Activated CD8-positive, alpha-beta memory T cell treated with anti-CD3 and anti-CD28 coated beads for 1 hour (primary cell): ENCODE measurements at places on chromosomes 4 and X.
A peak's percentile ranks its signal among the peaks of the same experiment; 100 is the strongest.

DNA sequence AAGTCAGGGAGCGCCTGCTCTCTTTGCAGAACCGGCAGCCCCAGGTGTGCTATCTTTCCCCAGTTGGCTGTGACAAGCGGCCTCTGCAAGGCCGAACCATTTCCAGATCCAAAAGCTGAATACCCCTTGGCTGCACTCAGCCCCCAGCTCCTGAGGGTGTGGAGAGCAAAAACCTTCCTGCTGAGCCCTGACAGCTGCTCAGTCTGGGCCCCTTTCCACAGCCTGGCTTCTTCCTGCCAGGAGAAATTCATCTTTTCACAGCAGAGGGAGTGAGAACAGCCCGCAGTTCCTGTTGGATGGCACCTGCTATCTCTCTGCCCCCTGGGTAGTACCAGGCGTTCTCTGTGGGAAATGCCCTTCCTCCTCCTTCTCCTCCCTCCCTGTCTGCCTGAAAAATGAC, 78.4 kb downstream of the DRD5 start:
- no peak for DNase-seq

- no peak for DNase-seq
These were observed 38.3 kb downstream of the SHROOM2 start for GRCh38 chrX:9824554-9824953.

DNA sequence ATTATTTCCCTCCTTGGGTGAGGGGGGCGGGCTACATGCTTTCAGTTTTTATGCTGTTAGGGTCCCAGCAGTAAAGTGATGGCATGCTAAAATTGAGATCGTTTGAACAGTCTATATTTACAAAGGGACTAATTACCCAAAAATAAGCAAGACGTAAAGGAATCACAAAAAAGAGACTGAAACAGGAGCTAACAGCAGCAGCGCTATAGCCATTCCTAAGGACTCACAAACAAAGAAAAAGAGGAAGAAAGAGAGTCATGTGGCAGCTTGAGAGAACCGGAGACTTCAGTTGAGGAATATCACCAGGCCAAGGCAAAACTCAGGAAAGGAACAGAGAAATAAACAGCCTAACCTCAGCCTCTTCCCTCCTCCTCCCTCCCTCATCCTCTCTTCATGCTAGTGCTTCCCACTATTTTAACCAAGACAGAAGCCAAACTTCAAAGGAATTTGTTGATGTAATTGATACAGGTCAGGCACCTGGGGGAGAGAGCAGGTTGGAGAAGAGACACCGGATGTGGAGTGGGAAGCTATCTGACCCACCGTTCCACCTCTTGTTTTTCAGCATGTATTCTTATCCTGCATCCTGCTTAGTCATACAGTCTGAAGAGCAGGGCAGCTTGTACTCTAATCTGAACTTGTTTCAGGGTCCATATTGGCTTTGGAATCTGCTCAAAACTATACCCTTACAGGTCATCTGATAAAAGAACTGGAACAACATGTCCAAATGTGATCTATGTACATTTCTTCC, 383.7 kb downstream of the NAF1 start:
- DNase-seq: no peak

DNA sequence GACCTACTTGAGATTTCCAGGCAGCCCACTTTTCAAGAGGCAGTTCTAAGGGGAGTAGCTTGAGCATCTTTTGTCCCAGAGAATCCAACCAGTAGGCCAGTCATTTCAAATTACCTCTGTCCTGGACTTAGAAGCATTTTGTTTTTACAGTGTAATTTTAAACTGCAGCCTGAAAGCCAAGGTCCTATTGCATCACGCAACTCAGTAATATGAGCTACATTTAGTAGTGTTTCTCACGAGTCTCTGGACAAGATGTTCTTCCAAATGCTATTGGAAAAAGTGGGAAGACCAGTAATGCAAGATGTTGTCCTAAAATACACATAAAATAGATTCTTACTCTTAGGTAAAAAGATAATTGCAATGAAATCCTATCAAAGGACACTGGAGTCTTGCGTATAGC, 182.5 kb upstream of the ARX start:
- no peak for DNase-seq

DNA sequence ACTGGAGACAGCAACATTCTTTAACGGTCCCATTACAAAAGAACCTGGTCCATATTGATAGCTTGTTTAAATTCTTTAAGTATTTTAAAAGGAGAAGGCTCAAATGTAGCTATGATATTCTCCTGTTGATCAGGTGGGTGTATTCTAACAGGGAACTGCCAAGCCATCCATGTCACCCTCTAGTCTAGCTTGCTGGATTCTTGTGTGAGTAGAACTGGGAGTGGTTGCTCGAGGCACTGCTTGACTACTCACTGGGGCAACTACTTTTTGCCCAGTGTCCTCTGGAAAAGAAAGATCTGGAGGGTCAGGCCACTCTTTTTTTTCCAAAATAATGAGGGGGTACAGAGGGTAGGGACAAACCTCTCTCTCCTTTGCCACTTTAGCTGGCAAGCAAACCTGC, 155.1 kb downstream of the ZNF518B start:
- no peak for DNase-seq

- no peak for DNase-seq
These were observed 30.6 kb upstream of the SCML1 start for GRCh38 chrX:17706676-17707075.

DNA sequence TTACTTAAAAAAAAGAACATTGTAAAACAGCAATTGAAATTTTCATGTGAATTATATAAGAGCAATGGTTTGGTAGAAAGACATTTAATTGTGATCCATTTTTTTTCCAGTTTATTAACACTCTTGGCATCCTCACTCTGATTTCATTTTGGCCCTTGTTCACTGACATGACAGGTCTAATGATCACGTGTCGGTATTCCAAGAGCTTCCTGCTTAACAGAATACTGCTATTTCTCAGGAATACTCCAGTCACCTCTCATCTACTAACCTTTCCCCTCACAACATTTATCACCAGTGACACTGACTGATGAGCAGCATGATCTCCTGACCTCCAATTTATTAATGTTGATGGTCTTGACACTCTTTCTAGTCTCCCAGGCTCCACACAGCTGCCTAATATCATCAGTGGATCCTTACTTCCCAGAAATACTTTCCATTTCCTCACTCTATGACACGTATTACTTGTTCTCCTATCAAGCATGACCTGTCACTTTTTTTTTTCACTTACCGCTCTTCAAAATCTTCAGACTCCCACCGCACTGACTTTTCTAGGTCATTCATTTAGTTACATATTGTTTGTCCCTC, 847.8 kb upstream of the SLIT2 start:
- no peak for DNase-seq

DNA sequence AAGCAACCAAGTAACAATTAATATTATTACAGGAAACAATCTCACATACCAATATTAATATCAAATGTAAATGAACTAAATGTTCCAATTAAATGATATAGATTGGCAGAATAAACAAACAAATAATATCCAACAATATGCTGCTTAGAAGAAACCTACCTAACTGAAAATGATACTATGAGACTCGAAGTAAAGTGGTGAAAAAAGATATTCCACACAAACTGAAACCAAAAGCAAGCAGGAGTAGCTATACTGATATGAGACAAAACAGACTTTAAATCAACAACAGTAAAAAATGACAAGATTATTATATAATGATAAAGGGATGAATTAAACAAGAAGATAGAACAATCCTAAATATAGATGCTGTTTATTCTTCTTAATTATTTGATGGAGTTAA, 140.1 kb downstream of the SPANXN4 start:
- no peak for DNase-seq

- DNase-seq: no peak
These were observed 27.2 kb upstream of the SLC25A4 start for GRCh38 chr4:185115827-185116232.

DNA sequence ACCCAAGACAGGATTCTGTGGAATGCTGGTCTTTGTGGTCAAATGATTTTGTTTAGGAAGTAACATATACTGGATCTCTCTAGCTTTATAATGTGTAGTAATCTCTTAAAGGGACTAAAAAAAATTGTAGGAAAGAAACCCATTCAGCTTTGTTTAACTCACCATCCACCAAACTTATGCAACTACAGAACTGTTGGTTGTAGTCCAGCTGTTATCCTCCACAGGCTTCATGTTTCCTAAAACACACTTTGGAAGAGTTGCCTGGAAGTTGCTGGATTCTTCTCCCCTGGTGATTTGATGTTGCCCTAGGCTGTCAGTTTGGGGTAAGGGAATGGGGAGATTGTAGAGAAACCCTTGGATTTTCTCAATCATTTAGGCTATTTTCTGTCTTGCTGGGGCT, 89.3 kb downstream of the RLIM start:
- DNase-seq: no peak

- no peak for DNase-seq
These were observed 960.8 kb upstream of the PRKX start for GRCh38 chrX:4674028-4674782.

DNA sequence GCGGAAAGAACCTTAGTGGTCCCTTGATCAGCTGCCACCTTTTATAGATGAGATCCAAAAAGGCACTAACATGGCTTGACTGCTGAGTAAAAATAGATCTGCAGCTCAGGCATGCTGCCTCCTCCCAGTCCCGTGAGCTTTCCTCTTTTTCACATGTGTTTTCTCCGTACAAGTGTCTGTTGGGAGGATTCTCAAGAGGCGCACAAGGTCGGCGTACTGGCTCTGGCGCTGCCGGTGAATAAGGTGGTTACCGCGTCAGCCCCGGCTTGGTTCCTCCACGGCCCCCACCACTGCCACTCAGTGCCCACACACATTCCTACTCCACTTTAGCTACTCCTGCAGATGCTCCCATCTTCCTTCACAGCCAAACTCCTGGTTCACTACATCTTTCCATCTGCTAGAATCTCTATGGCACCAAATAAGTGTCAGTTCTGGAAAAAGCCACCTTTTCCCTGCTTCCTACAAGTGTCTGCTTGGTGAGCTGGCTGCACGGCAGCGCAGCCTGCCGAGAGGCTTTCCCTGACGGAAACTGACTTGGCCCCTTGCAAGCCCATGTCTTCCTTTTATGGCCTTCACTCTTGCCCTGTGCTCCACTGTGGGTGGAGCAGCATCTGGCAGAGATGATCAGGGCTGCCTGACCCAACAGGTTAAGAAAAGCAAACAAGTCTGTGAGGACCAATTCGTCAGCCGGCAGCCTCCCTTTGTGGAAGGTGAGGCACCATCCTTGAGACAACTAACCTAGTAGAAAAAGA, 99.8 kb downstream of the KLHL8 start:
- no peak for DNase-seq

- DNase-seq: no peak
These were observed 195.7 kb downstream of the ARHGAP10 start for GRCh38 chr4:147927377-147928137.

DNA sequence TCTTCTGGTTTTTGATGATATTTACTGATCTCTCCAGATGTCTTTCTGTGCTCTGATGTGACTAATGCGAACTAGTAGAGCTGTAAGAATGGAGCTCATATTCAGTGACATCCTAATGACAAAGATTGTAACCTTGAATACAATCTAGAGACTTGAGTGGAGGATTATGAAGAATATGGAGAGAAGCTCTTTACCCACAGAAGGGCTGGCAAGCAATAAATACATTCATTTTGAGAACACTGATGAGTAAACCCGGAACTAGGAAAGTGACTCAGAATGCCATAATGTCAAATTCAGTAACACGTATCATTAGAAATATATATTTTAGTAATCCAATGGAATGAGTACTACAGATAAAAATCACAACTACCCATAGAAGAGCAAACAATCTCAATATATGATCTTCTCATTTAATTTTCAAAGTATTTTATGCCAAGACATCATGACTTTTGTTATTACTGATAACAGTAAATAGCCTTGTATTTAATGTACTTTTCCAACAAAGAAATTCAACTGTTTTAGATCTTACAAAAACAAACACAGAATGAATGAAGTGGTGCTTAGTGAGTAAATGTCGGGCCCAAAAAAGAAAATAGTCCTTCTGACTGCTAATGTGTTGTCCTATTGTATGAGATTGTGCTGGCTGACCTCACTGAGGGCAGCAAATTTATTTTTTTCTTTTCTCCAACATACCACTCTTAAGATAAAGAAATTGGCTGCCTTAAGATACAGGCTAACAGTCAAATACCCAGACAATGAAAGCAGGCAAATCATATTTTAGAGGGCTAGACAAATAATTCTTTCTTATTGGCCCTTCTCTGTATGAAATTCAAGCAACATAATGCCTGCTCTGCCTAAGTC, 49.2 kb upstream of the HDAC8 start:
- no peak for DNase-seq

- DNase-seq: no peak
These were observed 237.7 kb downstream of the GALNTL6 start for GRCh38 chr4:172050911-172051310.

- no peak for DNase-seq
These were observed 7.4 kb upstream of the SMS start for GRCh38 chrX:21933077-21933476.

GRCh38 chr4:176307666-176307930, 12.2 kb upstream of the SPCS3 start:
- DNase-seq: no peak

- no peak for DNase-seq
These were observed 151.8 kb downstream of the CCNG2 start for GRCh38 chr4:77308843-77309242.

GRCh38 chr4:135269125-135269890, 1067.7 kb upstream of the PABPC4L start:
- DNase-seq: no peak

DNA sequence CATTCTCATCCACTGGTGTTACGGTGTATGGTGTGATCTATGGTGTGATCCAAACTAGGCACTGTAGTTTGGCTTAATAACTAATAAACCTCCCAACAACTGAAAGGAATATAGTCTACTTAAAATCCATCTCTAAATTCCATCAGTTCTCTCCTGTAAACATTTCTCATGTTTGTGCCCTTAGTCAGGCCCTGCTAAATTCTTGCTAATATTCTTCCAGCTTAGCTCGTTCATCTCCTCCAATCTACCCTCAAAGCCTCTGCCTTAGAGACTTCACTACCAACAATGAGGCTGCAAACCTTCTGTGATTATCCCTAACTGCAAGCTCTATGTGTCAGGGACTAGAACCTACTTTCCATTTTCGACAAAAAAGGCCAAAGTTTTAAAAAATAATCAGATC, 28.1 kb downstream of the ZAR1 start:
- DNase-seq: no peak

GRCh38 chrX:149114001-149114400, 391.1 kb downstream of the IDS start:
- DNase-seq: no peak

- DNase-seq: no peak
These were observed 48.3 kb downstream of the ANXA5 start for GRCh38 chr4:121648516-121648915.

GRCh38 chrX:56764153-56764974, 35.3 kb downstream of the NBDY start:
- peak; percentile 68 for DNase-seq

GRCh38 chrX:13864264-13864663, 47.4 kb upstream of the GPM6B start:
- DNase-seq: no peak

- no peak for DNase-seq
These were observed 43.8 kb upstream of the UGDH start for GRCh38 chr4:39571054-39571453.

- DNase-seq: no peak
These were observed 487 bp downstream of the TBCK start for GRCh38 chr4:106315476-106315967.
